ENCODE measurements at places on chromosomes 2 and 18. TPM values are rescaled to one million over a fixed set of nuclear protein-coding genes. Genes with fewer than 3 reads are reported as not detected.

DNA sequence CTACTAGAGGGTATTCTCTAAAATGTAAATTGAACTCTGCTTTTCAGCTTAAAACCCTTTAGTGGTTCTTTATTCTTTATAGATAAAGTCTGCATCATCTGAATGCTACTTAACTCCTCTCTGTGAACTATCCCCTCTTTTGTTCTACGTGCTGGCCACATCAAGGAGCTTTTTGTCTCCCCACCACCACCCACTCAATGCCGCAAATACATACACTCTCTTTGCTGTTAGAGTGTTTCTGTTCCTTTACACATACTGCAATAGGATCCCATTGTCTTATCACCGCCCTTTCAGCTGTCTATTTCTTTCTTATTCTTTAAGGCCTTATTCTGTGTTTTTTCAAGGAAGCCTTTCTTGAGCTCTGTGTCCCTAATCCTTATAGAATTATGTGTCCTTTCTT, 83.3 kb downstream of the EML4 start:
- no peak for DNase-seq
- no peaks in the 10 kb centered on the region for H3K27me3 ChIP-seq
- peaks cover 27% of the 10 kb centered on the region for H3K4me1 ChIP-seq
- H3K4me3 ChIP-seq, result no peak overlapping the region
- H3K27ac ChIP-seq, result peak overlapping the region; percentile 2
- peaks cover 88% of the 10 kb centered on the region for H3K36me3 ChIP-seq

- H3K4me1 ChIP-seq, result no peaks in the 10 kb centered on the region
- no peak for DNase-seq
- no peak overlapping the region for H3K4me3 ChIP-seq
- H3K27ac ChIP-seq, result no peak overlapping the region
These were observed 398.2 kb downstream of the ADCYAP1 start for GRCh38 chr18:1302861-1303260.

- H3K36me3 ChIP-seq, result no peaks in the 10 kb centered on the region
- no peak overlapping the region for H3K4me3 ChIP-seq
- DNase-seq, result no peak
- H3K4me1 ChIP-seq, result peaks cover 71% of the 10 kb centered on the region
These were observed 7.6 kb upstream of the AGFG1 start for GRCh38 chr2:227464361-227464760.

SNED1 gene
- 0.15 TPM for total RNA-seq

GRCh38 chr2:54341656-54342055, 85.6 kb upstream of the TSPYL6 start:
- H3K4me3 ChIP-seq, result no peak overlapping the region
- H3K36me3 ChIP-seq, result no peaks in the 10 kb centered on the region
- no peaks in the 10 kb centered on the region for H3K4me1 ChIP-seq
- no peaks in the 10 kb centered on the region for H3K27me3 ChIP-seq
- H3K27ac ChIP-seq, result no peak overlapping the region

DNA sequence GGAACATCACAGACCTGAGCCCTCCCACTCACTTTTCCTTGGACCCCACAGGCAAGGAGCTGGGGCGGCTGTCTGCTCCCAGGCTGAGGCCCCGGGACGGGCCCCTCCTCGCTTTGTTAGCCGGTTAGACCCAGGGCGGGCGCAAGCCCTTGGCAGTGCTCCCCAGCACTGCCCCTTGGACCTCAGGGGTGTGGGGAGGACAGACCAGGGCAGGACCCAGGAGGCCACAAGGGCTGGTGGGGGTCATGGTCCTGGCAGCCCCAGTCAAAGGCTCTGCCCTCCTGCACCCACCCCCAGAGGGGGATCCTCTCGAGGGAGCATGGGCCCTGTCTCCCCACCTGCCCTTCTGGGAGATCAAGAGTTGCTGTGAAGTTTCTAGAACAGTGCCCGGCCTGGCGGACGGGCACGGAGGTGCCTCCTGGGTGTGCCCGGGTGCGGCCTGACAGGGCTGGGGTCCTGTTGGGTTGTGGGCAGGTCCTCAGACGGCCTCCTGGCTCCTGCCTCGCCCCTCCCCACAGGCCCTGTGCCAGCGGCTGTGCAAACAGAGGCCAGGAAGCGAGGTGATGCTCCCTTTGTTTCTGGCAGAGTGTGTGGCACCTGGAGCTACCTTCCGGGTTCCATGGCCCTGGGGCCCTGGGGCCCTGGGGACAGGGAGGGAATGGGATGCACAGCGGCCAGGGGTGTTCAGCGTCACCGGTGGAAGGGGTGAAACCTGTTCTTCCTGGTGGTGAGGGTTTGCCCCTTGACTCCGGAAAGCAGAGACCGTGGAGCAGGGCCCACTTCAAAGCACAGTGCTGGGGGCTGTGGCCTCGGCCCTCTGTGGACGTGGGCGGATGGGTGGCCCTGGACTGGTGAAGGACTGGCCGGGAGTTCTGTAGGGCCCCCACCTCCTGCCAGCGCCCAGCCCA, 2.9 kb upstream of the GAL3ST2 start:
- DNase-seq, result peak; percentile 71
- H3K4me3 ChIP-seq, result peak overlapping the region; percentile 49
- no peaks in the 10 kb centered on the region for H3K27me3 ChIP-seq
- peaks cover 85% of the 10 kb centered on the region for H3K4me1 ChIP-seq

- no peaks in the 10 kb centered on the region for H3K36me3 ChIP-seq
- DNase-seq, result peak; percentile 46
- no peaks in the 10 kb centered on the region for H3K27me3 ChIP-seq
- H3K4me3 ChIP-seq, result no peak overlapping the region
These were observed 61.3 kb upstream of the PGAP1 start for GRCh38 chr2:196987649-196988364.

DNA sequence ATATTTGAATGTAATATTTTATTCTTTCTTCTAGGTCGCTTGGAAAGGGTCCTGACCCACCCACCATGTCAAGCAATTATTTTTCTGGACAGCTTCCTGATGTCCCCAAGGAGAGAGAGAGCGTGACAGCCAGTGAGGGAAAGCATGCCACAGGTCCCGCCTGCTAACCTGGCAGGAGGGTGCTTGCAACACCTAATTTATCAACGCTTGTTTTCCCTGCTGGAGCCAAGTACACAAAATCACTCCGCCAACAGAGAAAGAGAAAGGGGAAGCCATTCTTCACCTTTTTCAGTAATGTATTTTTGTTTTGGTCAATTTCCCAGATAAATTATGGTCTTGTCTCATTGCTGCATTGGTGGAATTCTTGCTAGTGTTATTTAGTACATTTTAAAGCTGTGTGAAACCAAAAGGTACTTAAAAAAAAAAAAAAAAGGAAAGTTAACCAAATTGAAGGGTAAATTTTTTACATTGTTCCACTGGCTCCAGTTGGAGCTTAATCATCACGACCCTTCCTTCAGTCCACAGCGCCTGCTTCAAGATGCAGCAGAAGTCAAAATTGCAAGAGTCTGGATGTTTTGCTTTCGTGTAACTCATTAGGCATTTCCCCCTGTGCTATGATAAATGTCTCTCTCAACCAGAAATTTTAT, 88.5 kb upstream of the COPS8 start:
- no peak for DNase-seq
- H3K4me1 ChIP-seq, result no peaks in the 10 kb centered on the region
- no peaks in the 10 kb centered on the region for H3K36me3 ChIP-seq
- no peak overlapping the region for H3K4me3 ChIP-seq

GRCh38 chr2:68741805-68742306, 7.2 kb downstream of the ARHGAP25 start:
- peaks cover 15% of the 10 kb centered on the region for H3K27me3 ChIP-seq
- no peaks in the 10 kb centered on the region for H3K4me1 ChIP-seq
- DNase-seq, result no peak
- no peak overlapping the region for H3K27ac ChIP-seq

- H3K27ac ChIP-seq, result no peak overlapping the region
- DNase-seq, result no peak
These were observed 2.9 kb upstream of the INHBB start for GRCh38 chr2:120343100-120343432.

GRCh38 chr18:22846088-22846683, 86.9 kb upstream of the RBBP8 start:
- H3K4me3 ChIP-seq, result no peak overlapping the region
- no peak overlapping the region for H3K27ac ChIP-seq
- H3K4me1 ChIP-seq, result no peaks in the 10 kb centered on the region
- H3K27me3 ChIP-seq, result no peaks in the 10 kb centered on the region

DNA sequence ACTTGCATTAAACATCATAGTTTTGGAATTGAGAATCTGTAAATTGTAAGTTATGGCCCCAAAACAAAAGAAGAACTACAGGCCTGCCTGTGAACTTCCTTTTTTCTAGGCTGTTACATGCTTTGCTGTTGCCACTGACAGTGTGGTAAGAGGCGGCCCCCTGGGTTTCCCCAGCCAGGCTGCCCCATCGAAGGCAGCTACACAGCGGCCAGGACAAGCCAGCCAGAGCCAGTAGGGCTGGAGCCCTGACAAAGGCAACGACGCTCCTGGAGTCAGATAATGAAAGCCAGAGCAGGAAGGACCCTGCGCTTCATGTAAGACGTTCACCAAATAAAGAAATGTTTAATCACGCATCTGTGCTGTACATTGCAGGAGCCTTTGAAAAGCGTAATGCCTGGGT, 55.0 kb downstream of the ANKRD44 start:
- DNase-seq, result no peak
- no peak overlapping the region for H3K27ac ChIP-seq
- H3K4me3 ChIP-seq, result no peak overlapping the region
- no peaks in the 10 kb centered on the region for H3K4me1 ChIP-seq

Measured in HepG2 (cell line).